Mesenchymal stem cell (in vitro differentiated cells and primary cell): ENCODE measurements at places on chromosomes 4 and X.

DNA sequence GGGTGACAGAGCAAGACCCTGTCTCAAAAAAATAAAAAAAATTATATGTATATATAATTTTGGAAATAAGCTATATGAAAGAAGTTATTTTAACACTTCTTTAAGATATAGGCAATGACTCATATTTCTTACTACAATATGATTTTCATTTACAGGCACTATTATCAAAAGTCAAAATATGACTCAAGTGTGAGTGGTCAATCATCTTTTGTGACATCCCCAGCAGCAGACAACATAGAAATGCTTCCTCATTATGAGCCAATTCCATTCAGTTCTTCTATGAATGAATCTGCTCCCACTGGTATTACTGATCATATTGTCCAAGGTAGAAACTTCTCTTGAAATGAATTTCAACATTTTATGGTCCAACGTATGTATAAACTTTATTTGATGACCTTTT lies 20.8 kb downstream of the OCIAD1 start:
- no peaks in the 10 kb centered on the region for H3K4me1 ChIP-seq
- DNase-seq, result no peak
- no peak overlapping the region for H3K4me3 ChIP-seq
- H3K27me3 ChIP-seq, result no peaks in the 10 kb centered on the region
- H3K27ac ChIP-seq, result no peak overlapping the region

DNA sequence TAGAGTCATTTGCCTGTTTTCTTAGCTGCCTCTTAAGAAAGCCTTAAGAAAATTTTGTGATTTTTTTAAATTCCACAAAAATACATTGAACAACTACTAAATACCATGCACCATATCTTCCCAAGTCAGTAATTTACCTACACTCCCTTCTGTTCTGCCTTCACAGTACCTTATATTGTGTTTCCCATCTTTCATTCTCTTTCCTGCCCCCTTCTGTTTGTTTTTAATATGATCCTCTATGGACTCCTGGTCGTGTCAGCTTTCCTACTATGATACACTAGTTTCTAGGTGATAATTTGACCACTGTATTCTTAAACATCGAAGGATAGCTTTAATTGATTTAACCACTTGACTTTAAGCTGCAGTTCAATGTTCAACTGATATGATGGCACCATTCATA lies 297.7 kb upstream of the HAND2 start:
- peak; percentile 8 for DNase-seq
- no peaks in the 10 kb centered on the region for H3K36me3 ChIP-seq
- no peak overlapping the region for H3K4me3 ChIP-seq
- H3K27me3 ChIP-seq, result peaks cover 4% of the 10 kb centered on the region
- no peak overlapping the region for H3K27ac ChIP-seq

- H3K36me3 ChIP-seq, result no peaks in the 10 kb centered on the region
- H3K4me3 ChIP-seq, result no peak overlapping the region
- no peaks in the 10 kb centered on the region for H3K27me3 ChIP-seq
- no peak overlapping the region for H3K27ac ChIP-seq
- no peaks in the 10 kb centered on the region for H3K4me1 ChIP-seq
Measured at GRCh38 chrX:20594985-20595384, 328.3 kb upstream of the RPS6KA3 start.

- no peak overlapping the region for H3K27ac ChIP-seq
- no peak for DNase-seq
- H3K4me1 ChIP-seq, result no peaks in the 10 kb centered on the region
- no peak overlapping the region for H3K4me3 ChIP-seq
Measured at GRCh38 chr4:94208918-94209317, 1.3 kb downstream of the SMARCAD1 start.

- H3K4me3 ChIP-seq, result no peak overlapping the region
- H3K27ac ChIP-seq, result no peak overlapping the region
- H3K4me1 ChIP-seq, result no peaks in the 10 kb centered on the region
- peak; percentile 76 for DNase-seq
- no peaks in the 10 kb centered on the region for H3K36me3 ChIP-seq
Measured at GRCh38 chrX:67619253-67619652, 75.4 kb downstream of the AR start.

DNA sequence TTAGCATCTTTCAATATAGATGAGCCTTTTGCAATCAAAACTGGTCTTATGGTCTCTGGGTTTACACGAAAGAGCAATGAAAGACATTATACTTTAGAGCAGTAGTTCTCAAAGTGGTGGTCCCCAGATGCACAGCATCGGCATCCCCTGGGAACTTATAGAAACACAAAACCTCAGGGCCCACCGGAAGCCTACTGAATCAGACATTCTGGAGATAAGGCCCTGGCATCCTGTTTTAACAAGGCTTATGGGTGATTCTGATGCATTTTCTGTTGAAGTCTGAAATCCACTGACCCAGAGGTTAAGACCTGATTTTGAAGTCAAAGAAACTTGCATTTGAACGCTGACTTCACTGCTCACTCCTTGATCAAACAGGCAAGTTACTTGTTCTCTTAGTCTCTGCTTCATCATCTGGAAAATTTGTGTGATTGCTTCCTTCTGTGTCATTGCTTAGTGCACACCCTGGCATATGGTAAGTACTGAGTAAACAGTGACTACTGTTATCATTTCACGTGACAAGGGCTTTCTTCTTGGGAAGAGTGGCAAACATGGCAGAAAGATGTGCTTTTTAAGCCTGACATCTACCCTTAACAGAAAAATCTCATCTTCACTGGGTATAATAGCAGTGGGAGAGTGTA lies 14.5 kb downstream of the CHRNA9 start:
- no peak overlapping the region for H3K4me3 ChIP-seq
- no peak overlapping the region for H3K27ac ChIP-seq
- peaks cover 3% of the 10 kb centered on the region for H3K27me3 ChIP-seq
- no peaks in the 10 kb centered on the region for H3K4me1 ChIP-seq

DNA sequence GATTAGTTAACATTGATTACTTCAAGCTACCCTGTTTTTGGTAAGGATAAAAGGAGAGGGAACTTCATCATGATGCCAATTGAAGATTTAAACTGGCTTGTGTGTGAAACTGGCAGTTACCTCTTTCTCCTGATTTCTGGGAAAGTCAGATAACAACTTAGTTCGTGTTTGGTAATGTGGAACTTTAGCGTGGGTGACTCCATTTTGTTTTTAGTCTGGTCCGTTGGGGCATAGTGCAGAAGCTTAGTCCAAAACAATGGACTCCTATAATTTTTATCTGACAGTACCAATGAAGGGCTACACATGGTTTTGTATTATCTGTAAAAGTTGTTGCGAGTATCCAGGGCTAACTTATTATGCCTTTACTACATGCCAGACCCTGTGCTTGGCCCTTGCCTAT lies 294.9 kb downstream of the GUCY2F start:
- H3K27ac ChIP-seq, result no peak overlapping the region
- H3K4me1 ChIP-seq, result no peaks in the 10 kb centered on the region
- no peaks in the 10 kb centered on the region for H3K27me3 ChIP-seq
- no peak for DNase-seq

- DNase-seq, result no peak
- H3K4me3 ChIP-seq, result no peak overlapping the region
- no peaks in the 10 kb centered on the region for H3K4me1 ChIP-seq
- no peaks in the 10 kb centered on the region for H3K27me3 ChIP-seq
- H3K27ac ChIP-seq, result no peak overlapping the region
- peaks cover 89% of the 10 kb centered on the region for H3K36me3 ChIP-seq
Measured at GRCh38 chrX:124087000-124087746, 125.7 kb downstream of the STAG2 start.

- H3K27me3 ChIP-seq, result no peaks in the 10 kb centered on the region
- no peaks in the 10 kb centered on the region for H3K4me1 ChIP-seq
- H3K36me3 ChIP-seq, result peaks cover 3% of the 10 kb centered on the region
- H3K27ac ChIP-seq, result no peak overlapping the region
- no peak overlapping the region for H3K4me3 ChIP-seq
Measured at GRCh38 chr4:128983771-128984485, 109.4 kb downstream of the SCLT1 start.
